ENCODE measurements at places on chromosomes 6 and 20.
A peak's percentile ranks its signal among the peaks of the same experiment; 100 is the strongest.

- DNase-seq, result no peak
Observed at GRCh38 chr20:49179368-49180277, 8.5 kb downstream of the STAU1 start.

- DNase-seq, result no peak
Observed at GRCh38 chr6:17416806-17417205, 23.4 kb downstream of the CAP2 start.

DNA sequence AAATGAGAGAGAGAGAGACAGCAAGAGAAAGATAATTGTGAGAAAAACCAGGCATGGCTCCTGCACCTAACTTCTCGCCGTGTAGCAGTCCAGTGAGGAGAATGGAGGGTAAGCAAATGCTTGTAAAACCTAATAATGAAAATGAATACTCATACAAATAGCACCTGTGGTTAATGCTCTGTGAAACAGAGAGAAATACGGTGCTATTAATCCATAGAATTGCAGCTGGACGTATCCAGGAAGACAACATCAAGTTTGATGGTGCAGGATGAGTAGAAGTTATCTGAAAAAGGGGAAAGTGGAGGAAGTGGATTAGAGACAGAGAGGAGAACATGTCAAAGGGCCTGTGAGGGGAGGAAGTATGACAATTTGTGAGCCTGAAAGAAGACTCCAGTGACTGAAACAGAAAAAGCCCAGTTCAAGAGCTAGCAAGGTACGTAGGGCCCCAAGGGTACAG, 89.4 kb upstream of the PAK5 start:
- DNase-seq, result no peak

GRCh38 chr6:89787660-89788328, 31.8 kb downstream of the MDN1 start:
- no peak for DNase-seq

DNA sequence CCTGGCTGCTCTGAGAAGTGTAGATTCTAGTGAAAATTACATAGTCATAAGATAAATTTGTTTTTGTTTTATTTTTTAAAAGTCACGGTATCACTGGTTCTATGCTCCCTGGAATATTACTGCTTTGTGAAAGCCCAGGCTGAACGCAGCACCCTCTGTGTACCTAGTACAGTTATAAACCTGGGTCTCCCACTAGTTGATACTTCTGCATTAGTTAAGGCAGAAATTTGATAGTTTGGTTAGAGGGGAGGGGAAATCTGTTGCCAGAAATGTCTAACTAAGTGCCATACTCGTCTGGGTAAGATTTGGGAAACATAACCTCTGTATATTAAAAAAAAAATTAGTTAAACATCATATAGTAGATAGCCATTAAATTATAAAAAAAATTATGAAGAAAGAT, 110.6 kb upstream of the TRAF3IP2 start:
- no peak for DNase-seq

GRCh38 chr20:58388882-58389323, at the start of gene VAPB:
TSS of gene VAPB (plus strand) at chr20:58389229. CDS start at chr20:58389460, 231 bp downstream.
- DNase-seq, result peak; percentile 93

DNA sequence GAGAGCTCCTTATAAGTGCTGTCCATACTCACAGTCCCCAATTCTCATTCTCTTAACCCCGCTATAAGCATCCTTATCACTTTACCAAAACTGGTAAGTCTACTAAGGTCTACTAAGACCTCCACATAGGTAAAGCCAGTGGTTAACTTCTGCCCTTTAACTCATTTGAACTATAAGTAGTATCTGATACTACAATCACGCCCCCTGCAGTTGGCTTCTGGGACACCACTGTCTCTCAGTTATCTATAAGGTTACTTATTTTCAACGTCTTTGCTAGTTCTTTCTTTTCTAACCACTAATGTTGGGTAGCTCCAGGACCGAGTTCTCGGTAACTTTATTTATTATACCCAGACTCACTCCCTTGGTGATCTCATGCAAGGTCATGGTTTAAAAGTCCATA, 142.6 kb downstream of the ARHGAP18 start:
- DNase-seq, result no peak

DNA sequence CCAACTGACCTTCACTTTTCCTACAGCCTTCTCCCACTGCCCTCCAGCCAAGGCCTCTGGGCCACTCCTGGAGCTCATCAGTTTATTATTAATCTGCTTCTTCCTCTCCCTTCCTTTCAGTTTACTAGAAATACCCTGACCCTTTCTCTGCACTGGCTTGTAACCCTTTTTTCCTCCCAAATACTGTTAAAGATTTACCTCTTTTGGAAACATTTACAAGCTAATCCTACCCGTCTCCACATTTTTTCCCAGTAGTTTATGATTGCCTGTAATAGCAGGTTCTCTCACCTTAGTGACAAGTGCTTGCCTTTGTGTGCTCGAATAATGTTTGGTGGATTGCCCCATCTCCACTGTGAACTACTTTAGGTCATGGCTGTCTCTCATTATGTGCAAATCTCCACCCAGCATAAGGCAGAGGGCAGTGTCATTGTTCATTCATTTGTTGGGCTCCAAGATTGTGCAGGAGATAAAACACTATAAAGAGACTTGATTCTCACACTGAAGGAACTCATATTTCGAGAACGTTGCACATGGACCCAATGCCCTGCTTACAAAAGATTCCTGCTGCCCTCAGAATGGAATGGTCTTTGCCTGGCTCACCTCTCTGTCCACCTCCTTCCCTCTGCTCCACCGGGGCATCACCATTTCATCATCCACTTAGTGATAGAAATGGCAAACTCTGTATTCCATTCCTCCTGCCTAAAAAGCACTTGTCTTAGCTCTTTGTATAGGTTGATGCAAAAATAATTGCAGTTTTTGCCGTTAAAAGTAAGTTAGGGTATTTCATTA, 491.1 kb downstream of the UTRN start:
- DNase-seq, result no peak

DNA sequence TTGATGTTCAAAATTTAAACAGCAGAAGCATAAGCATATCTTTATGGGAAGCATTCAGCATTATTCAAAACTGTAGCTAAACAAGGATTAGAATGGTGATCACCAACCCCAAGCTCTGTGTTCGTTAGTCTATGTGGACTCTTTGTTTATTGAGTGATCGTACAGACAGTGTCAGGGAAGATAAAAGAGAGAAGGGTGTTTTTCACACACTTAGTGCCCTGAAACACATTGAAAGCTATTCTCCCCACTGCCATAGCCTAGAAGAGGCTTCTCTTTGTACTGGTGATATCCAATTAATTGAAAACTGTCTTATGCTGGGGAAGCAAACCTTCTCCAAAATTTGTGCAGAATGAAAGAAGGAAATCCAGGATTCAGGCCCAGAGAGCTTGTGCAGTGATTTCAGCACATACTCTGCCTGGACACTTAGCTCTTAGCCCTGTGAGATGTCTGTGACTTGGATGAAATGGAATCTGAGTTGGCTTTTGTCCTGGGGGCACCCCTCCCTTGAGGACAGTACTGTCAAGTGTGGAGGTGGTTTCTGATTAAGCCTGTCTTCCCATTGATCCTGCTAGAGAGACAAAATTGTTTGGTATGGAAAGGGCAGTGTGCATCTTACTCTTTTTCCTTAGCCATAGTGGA, 125.7 kb upstream of the MTHFD1L start:
- DNase-seq, result no peak

- no peak for DNase-seq
Observed at GRCh38 chr6:2244261-2245102, 923 bp downstream of the GMDS start.

GRCh38 chr6:36890112-36890663, 4.4 kb downstream of the C6orf89 start:
- no peak for DNase-seq

GRCh38 chr20:3755269-3755668, 12.3 kb downstream of the ADISSP start:
- DNase-seq, result no peak

GRCh38 chr6:148436466-148436865, 93.8 kb downstream of the SASH1 start:
- no peak for DNase-seq

DNA sequence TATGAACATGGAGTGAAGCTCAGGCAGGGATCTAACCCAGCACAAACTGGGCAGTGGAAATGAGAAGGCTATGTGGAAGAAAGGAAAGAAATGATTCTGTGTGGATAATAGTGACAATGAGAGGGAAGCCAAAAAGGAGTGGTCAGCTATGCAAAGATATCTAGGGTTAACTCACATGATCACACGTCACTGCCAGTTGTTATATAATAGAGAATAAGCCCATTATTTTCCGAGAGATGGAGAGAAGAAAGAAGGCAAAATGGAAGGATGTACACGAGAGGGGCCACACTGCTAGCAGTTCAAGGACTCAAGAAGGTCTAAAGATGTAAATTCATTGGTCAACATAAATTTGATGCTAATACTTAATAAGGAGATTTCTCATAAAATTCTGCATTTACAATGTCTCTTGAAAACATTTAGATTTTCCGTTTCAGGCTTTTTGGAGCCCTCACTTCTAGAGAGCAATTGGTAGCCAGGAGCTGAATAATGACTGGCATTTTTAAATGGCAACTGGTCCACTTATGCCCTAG, 18.8 kb upstream of the RCAN2 start:
- DNase-seq, result no peak

GRCh38 chr6:98945311-98946115, 2.2 kb downstream of the FBXL4 start:
- no peak for DNase-seq

GRCh38 chr6:34484899-34485298, 19.0 kb downstream of the PACSIN1 start:
- no peak for DNase-seq

GRCh38 chr20:57450419-57450818, 59.2 kb downstream of the RBM38 start:
- no peak for DNase-seq

DNA sequence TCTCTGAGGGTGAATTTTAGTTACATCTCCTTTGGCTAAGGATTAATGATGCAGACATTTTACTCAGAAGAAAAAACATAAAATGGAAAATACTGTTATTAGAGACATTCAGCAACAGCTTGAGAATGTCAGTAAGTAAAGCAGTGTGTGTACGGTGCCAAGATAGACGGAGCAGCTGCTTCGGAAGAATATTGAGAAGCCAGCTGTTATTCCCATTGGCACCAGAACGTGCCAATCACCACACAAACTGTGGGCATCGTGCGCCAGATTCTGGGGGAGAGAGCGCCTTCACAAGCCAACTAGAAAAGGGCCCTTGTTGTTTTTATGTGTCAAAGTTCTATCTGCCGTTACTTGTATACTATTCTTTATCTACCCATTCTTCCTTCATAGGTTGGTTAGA, 163.4 kb downstream of the MTFR2 start:
- DNase-seq, result no peak

- no peak for DNase-seq
Observed at GRCh38 chr6:91664327-91664959, 1077.6 kb upstream of the MAP3K7 start.

DNA sequence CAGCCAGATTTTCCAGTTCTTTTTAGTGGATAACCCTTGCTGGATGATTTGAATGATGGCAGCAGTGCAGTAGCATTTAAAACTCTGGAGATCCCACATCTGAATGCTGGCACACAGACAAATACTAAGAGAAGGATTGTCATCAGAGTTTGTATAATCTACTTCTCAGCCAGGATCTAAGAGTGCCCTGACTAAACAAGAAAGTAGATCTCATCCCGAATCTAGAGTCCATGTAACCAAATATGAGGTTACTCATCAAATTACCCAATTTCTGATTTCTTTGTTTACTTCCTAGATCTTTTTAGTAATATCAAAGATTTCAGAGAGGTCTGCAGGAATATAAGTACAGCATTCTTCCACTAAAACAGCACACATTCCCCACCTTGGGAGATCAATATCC, 7.8 kb downstream of the TMC2 start:
- DNase-seq, result no peak

- DNase-seq, result no peak
Observed at GRCh38 chr6:17968876-17969275, 18.6 kb downstream of the KIF13A start.

DNA sequence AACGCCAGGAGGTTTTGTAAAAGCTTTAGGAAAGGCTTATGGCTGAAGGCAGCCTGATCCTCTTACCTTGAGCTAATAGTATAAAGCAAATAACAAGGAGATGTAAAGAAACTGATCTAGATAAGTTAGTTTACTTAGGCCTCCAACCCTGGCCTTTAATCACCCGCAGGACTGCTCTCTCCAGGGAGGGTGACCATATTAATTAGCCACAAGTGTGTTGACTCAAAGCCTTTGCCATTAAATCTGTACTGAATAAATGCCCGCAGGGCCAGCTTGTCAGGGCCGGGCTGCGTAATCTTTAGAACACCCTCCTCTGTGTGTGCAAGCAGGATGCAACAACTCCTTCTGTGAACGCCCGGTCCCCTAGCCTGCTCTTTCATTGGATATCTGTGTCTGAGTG, 6.1 kb upstream of the PRSS16 start:
- no peak for DNase-seq

- no peak for DNase-seq
Observed at GRCh38 chr6:44679438-44680201, 292.1 kb downstream of the CDC5L start.

- no peak for DNase-seq
Observed at GRCh38 chr6:154169193-154169847, 130.3 kb downstream of the OPRM1 start.

- no peak for DNase-seq
Observed at GRCh38 chr20:60209048-60209447, 250.8 kb downstream of the CDH26 start.

DNA sequence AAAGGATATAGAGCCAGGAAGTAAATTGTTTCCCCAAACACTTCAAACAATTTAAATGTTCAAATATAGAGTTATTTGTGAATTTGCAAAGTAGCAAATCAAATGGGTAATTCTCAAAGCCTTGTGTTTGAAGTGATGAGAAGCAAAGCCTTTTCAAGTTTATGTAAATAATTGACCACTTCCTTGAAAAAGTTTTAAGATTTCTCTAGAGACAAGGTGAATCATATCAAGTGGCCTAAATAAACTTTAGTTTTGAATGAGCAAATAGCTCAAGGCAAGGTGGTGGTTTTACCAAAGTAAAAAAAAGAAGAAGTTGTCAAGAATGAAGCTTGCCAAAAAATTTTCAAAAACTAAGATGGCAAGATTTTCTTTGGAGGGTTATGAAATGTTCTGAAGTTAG, 42.6 kb upstream of the IFNGR1 start:
- no peak for DNase-seq

DNA sequence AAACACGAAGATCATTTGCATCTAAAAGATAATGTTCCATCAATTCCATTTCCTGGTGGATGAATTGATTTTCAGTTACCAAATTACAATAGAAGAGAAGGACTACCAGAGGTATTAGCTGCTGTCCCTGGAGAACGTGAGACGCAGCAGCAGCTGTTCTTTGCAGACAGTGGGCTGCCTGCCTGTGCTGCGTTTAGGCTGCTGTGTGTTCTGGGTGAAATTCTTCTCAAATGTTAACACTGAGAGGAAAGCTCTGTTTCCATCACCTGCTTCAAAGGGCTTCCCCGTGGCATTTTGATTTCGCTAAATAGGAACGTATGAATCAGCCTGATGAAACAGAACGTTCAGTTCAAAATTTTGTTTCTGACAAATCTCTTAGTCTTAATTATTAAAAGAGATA, 362.2 kb downstream of the C6orf118 start:
- no peak for DNase-seq

DNA sequence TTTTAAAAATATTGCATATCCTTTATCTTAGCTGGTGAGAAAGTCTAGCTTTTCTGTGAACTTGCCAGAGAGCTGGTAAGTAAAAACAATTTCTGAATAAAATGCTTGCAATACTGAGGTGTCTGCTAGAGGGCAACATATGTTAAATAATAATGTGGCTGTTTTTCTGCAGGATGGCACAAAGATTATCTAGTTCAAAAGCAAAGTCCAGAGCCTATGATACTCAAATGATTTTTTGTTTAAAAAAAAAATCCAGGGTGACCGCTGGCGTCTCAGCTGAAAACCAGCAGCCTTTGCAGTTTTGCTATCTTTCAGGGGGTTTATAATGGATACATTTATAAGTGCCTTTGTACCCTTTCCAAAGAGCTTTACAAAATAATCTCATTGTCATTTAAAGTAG, 194.9 kb downstream of the PHACTR1 start:
- no peak for DNase-seq
